ENCODE measurements at places on chromosomes 5 and 9.

DNA sequence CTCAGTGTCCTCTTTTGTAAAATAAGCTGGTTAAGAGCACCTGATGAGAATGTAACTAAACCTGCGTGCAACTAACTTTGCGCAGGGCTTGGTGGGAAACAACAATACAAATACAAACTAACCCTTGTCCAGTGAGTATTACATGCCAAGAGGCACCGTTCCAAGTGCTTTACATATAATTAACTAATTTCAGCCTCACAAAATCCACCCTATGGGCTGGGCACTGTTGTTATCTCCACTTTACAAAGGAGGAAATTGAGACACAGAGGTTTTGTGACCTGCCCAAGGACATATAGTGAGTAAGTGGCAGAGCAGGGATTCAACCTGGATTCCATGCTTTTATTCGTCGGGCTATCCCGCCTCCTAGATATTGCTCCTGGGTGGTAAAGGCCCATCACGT is 26.2 kb upstream of the TNIP1 start:
- no peak for DNase-seq

DNA sequence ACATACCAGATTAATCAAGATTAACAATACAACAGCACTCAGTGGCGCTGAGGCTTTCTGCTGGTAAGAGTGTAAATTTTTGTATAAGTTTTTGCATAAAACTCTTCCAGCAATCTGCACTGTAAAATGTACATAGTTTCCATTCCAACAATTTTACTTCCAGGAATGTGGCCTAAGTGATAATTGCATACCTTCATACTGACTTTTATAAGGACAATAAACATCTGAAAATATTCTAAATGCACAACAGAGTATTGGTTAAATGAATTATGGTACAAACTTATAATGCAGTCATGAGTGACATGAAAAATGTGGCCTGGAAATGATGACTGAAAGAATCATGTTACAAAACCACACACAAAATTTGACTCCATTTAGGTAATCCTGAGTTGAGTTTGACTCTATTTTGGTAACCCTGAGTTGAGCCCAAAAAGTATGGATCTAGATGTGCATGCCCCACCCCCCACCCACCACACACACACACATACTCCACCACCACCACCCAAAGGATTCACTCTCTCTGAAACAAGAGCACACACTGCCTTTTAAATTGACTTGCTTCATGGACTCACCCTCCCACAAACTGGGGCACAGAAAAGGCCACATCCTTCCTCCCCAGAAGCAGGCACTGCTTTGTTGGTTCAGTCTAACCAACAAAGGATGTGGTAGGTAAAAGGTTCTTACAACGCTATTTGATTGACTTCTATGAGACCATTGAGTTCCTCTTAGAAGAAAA is 137.6 kb downstream of the SUSD1 start:
- DNase-seq = peak; percentile 51

GRCh38 chr9:118038713-118039112 is 334.5 kb downstream of the TLR4 start:
- DNase-seq = no peak

- no peak for DNase-seq
These were observed 248.7 kb downstream of the SLIT3 start for GRCh38 chr5:169052207-169052606.

DNA sequence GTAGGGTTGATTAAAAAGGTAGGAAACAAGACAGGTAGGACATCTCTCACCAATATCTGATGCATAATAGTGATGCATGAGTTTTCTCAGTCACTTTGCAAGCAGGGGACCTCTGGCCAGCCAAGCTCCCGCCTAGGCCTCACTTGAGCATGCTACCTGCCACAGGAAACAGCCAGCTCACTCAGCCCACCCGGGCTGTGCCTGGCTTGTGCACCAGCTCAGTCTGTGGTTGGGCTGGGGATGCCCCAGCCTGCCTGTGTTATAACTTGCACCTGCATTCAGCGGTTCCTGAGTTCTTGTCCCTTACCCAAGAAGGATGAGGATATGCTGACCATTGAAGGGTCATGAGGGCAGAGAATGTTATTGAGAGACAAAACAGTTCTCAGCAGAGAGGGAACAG is 172.8 kb upstream of the PLCXD3 start:
- DNase-seq = peak; percentile 43

- DNase-seq = no peak
These were observed 71.9 kb downstream of the ECPAS start for GRCh38 chr9:111412280-111412679.

GRCh38 chr9:36401164-36401740 is 1.2 kb upstream of the RNF38 start:
- DNase-seq = no peak

DNA sequence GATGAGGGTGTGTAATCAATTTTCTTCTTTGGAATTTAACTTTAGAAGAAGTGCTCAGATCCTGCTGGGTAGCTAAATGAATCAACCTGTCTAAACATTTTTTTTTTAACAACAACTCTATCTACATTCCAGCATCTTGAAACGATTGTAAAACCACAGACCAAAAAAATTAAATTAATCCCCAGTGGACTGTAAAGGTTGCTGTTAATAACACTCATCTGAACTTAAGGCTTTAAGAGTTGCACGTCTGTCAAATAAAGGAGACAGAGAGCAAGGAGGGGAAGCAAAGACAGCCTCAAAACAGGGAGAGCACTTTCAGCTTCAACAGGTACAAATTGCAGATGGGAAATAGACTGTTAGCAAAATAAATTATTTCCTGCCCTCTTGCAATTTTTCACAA is 548.5 kb downstream of the DTWD2 start:
- DNase-seq = no peak

GRCh38 chr9:102461156-102461819 is 533.8 kb upstream of the CYLC2 start:
- no peak for DNase-seq

DNA sequence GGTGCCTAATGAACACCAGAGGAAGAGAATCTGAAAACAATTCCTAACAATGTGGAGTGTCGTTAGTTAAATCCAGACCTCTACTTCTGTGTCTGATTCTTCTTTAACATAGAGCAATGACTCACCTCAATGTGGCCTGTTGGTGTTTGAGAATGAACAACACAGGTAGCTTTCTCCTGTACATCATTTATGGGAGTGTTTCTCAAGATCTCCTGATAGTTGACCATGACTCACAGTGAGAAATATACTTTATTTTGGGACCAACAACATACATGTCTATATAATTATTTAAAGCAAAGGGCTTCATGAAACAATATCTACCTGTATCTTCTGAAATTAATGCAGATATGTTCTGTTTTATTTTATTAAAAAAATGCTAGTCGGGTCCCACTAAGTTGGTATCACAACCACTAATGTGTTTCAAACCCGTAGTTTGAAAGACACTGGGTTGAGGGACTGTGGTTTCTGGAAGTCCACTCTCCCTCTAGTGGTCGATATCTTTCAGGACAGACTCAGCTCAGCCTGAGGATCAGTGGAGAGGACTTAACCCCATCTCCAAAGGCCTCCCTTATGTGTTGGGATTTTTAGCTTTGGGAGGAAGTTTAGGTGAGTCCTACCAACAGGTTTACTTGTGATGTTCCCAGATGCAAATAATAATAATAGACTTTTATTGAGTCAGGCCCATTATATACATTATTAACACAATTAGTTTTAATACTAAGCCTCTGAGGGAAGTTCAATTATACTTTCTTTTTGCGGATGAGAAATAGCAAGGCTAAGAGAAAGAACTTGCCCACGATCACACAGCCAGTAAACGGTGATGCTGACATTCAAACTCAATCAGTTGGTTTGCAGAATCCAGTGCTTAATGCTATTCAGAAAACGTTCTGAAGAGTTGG is 70.0 kb upstream of the KLF9 start:
- DNase-seq = peak; percentile 56

DNA sequence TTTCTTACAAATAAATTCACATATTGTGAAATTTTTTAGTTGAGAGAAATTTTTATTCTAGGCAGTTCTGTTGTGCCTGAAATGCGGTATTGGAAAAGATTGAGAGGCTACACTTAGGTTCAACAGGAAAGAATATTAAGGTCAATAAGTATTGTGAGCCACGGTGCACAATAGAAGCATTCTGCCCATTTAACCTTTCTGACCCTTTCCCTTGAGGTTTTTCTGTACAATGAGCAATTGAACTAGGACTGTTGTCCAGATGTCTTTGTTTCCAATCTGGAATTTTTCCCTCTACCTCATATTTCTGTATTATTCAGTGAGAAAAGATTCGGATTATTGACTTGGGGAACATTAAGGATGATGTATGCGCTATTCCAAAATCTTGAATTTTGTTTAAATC is 205.2 kb downstream of the NR3C1 start:
- no peak for DNase-seq

- DNase-seq = no peak
These were observed 118.6 kb downstream of the ARRDC3 start for GRCh38 chr5:91264311-91265051.

Data from HAP-1 (cell line).